Activated naive CD4-positive, alpha-beta T cell (primary cell): ENCODE measurements at places on chromosomes 3 and 15.

DNA sequence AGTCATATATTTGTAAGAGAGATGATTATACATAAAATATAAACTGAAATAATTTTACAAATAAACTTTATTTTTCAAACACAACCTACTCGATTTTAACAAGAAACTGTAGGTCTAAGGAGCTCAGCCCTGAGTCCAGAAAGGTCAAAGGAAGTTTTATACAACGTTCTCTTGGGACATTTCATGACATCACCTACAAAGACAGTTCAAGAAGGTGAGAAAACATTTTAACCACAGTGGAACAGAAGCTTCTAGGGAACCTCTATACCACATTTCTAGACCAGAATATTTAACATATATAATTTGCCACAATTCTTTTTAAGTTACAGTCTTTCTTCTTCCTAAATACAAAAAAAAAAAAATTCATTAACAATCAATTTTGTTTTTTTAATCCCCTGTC is 40.1 kb downstream of the CBLB start:
- DNase-seq = no peak

GRCh38 chr3:133404920-133405319 is 5.1 kb downstream of the BFSP2 start:
- no peak for DNase-seq

DNA sequence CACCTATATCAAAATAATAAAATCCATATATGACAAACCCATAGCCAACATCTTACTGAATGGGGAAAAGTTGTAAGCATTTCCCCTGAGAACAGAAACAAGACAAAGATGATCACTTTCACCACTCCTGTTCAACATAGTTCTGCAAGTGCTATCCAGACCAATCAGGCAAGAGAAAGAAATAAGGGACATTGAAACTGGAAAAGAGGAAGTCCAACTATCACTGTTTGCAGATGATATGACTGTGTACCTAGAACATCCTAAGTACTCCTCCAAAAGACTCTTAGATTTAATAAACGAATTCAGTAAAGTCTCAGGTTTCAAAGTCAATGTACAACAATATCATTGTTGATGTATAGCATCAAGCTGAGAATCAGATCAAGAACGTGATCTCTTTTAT is 35.6 kb upstream of the FGF7 start:
- DNase-seq = no peak

DNA sequence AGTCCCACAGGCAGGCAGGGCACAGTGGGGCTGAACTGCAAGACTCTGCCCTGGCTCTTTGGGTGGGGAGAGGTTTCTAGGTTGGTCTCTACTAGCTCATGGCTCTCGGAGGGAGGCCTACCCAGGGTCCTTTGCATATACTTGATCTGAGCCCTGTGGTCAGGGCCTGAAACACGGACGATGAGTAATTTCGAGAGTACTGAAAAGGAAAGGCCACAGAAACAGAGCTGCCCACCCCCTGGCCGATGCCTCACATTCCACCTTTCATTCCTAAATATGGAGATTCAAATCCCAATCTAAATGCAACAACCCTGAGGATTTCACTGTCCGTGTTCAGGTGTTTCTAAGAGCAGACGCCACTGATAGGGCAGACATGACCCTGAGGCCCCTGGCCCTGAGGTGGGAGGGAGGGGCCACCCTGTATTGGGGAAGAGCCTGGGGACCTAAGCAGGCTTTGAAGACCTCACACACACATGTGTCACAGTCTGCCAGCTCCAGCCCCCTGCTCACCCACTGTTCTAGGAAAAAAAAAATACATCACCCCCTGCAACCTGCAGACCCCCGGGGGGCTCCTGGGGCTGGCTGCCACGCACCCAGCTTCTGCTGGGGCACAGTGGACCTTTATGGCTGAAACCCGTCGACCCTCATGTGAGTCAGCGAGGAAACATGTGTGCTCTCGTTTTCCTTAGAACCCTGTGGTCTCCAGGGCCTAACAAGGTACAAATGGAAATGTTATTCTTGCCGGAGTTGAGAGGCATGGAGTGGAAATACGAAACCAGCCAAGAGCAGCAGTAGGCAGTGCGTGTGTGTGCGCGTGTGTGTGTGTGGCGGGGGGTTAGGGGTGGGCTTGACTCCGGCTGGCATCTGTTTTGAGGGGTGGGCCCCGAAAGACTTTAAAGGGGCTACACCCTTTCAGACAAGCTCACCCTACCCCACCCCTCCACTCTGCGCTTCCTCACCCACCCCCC is 112.7 kb downstream of the CHSY1 start:
- no peak for DNase-seq

DNA sequence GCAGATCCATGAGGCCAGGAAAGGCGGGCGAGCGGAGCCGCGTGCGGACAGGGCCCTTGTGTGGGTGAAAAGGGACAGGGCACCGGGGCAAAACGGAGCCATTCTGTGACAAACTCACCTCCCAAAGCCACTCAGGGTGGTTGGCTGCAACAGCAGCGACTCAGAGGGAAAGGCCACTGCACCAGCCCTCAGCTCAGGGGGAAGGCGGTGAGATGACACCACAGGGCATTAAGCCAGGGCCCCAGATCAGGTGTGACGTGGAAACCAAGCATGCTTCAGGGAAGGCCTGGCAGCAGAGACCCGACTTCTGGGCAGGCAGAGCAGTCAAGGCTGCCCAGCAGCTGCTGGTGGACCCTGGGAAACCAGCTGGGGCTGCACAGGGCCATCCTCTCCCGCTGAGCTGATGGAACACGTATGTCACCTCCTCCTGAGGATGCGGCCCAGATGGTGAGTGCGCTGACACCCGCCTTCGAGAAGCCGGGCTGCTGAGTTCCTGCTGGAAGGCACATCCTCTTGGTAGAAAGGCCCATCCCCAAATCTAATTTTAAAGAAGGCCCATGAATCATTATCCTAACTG is 82.3 kb downstream of the CHSY1 start:
- no peak for DNase-seq

- DNase-seq = no peak
Measured at GRCh38 chr3:169145540-169146178, 517.9 kb downstream of the MECOM start.

GRCh38 chr3:177345973-177346503 is 148.8 kb upstream of the TBL1XR1 start:
- DNase-seq = no peak

GRCh38 chr3:18030371-18030870 is 288.0 kb upstream of the TBC1D5 start:
- no peak for DNase-seq

DNA sequence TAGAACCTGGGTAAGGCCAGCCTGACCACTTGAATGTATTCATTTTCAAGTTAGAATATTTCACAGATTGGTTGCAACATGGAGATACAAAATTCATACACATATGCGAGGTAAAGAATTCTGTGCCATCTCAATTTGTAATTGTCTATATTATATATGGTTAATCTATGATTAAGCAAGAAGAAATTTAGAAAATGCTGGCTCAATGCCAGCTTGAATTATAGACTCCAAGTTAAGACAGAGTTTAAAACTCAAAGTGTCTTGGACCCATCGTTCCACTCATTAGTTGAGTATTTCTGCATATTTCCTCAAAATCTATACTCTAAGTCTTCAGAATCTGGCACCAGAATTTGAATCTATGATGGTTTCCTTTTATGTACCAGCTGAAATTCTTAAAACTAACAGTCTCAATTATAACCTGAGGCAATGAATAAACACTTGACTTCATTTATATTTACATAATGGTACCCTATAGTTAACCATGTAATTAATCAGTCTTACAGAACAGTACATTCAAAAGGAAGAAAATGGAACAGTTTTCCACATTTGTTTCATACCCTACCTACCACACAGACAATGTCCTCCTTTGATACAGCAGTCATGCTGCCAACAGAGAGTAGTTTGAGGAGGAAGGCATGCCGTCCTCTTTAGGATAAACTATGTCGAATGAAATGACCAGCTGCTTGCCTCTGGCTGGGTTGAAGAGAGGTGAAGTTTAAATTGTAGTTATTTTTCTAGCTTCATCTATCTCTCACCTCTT is 95.7 kb downstream of the CD47 start:
- no peak for DNase-seq

DNA sequence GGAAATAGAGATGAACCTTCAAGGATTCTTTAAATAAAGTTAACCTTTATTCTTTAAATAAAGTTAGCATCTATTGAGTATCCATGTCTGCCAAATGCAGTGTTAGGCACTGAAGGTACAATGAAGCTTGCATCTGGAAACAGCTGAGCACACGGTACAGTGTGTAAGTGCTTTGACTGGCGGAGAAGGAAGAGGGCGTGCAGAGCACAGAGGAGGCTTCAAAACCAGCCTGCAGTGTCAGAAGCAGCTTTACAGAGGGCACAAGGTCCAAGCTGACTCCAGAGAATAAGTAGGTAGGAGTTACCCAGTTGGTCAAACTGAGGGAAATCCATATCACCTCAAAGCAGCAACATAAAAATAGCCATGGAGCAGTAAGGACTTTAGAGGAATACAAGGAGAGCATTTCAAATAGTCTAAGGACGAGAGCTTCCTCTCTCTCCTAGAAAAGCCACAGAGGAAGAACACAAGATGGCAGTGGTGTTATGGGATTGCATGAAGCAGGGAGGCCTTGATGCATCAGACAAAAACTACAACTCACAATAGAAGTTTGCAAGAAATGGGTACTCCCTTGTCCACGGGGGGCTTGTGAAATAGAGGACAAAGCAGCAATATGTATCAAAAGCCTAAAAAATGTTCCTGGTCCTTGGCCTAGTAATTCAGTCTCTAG is 60.3 kb upstream of the PPP2R3A start:
- no peak for DNase-seq

- no peak for DNase-seq
Measured at GRCh38 chr3:102206511-102207031, 228.2 kb upstream of the ZPLD1 start.

DNA sequence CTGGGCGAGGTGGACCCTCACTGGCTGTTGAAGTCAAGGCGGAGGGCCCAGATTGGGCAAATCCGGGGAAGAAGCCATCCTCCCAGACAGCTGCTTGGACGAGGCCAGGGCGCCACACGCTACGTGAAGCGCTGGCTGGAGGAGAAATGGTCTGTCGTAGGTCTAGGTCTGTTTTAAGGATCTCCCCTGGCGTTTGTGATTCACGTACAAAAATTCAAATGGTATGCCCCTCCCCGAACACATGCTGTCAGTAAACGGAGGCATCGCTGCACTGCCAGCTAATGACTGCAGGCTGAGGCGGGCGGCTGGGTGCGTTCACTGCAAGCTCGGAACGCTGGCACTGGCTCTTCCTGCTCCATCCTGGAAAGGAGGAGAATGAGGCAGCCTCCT is 69.9 kb downstream of the EPHB3 start:
- DNase-seq = no peak

DNA sequence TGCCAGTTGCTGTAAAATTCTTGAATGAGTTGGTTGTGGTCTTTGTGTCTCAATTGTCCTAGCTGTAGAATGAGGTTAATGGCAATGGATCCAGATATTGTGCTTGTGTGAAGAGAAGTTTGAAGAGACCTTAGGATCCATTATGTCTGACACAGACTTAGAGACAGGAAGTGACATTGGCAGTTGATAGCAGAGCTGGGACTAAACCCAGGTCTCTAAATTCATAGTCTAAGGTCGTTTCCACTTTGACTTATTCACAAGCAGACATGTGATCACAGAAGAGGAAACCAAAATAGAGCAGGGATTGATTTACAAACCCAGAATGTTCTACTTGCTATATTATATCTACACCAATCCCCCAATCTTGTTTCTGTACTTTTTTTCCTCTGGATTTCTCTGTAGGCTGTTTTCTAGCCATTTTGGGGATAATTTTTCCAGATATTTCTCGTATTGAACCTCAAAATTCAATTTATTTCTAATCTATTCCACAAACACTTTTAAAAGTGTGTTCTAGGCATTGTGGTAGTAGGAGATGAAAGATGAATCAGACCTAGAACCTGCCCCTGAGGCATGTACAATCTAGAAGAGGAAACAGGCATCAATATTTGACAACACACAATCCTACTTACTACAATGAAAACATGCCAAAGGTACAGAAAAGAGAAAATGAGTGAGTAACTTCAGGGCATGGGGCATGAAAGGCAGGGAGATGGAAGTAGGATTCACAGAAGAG is 123.3 kb downstream of the NFKBIZ start:
- no peak for DNase-seq

DNA sequence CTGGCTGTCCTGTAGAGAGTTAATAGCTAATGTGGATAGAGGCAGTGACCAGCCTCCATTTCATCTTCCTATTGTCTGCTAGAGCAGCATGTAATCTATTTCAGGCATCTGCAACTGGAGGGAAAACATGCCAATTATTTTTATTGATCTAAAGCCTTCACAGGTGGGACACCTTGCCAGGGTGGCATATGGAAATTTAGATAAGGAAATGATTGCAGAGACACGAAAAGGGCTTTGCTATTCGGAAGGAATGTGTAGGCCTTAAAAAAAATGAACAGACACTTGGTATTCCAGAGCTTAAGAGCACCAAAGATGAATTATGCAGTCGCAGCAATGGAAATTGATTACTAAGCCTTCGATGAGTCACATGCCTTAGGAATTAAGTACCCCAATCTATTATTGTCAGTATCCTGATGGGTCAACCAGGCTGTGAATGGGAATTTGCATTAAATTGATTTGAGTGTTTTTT is 454.7 kb downstream of the SQOR start:
- no peak for DNase-seq

GRCh38 chr15:58771621-58772250 is 634 bp downstream of the MINDY2 start:
- no peak for DNase-seq

DNA sequence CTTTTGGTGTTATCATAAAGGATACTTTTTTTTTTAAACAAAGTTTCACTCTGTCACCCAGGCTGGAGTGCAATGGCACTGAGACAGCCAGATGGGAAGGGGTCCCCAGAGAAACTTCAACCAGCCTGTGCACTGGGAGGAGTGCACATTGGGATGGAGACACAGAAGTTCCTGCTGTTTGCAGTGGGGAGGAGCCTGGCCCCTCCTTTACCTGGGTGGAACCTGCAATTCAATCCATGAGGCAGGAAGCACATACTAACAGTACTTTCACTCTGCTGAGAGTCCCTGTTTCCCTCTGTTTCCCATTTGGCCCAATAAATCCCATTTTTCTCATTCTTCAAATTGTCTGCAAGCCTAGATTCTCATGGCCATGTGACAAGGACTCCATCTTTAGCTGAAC is 42.3 kb upstream of the LHFPL4 start:
- DNase-seq = no peak

DNA sequence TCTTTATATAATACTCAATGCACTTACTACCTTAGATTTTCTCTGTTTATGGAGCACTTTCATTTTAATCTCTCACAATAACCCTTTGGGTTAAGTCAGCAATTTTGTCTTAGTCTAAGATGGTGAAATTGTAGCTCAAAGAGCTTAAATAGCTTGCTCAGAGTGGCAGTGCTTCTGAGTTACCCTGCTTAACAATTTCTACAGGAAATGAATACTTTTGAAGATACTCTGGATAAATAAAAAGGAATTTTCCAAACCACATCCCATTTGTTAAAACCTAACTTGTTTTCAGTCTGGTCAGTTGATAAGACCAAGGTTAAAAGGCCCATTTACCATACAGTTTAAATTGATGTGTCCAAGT is 37.2 kb downstream of the HMG20A start:
- no peak for DNase-seq
